ENCODE measurements at places on chromosomes 6 and 20.

DNA sequence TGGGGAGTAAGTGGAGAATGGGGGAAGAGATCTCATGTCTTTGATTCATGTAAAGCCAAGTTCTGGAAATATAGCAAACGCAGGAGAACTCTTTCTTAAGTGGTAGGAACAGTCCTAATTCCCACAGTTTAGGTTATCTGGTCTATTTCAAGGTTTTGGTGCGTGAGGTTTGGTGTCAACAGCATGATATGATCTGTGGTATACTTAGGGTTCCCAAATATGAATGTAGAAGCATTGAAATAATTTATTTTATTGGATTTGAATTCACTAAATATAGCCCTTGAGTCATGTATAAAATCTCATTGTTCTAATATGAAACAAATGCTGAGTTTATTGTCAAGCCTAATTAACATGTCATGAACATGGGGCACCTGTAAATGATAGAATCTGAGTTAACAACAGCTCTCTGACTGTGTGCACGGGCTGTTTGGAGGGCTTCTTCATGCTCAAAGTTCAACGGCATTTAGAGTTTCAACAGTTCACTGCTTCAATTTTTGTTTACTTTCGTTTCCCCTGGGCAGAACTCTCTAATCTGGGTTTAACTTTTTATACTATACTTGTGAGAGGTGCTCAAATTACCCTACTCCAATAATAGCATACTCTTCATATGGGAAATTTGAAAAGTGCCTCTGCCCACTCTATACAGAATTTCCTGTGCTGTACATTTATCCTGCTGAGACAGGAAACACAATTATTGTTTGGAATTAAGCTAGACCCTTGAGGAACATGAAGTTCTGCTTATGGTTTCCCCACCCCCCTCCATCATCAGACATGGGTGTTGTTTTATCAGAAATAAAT is 236.3 kb upstream of the ZNF217 start:
- DNase-seq = no peak

- no peak for DNase-seq
These were observed 11.9 kb downstream of the C6orf52 start for GRCh38 chr6:10682355-10682988.

DNA sequence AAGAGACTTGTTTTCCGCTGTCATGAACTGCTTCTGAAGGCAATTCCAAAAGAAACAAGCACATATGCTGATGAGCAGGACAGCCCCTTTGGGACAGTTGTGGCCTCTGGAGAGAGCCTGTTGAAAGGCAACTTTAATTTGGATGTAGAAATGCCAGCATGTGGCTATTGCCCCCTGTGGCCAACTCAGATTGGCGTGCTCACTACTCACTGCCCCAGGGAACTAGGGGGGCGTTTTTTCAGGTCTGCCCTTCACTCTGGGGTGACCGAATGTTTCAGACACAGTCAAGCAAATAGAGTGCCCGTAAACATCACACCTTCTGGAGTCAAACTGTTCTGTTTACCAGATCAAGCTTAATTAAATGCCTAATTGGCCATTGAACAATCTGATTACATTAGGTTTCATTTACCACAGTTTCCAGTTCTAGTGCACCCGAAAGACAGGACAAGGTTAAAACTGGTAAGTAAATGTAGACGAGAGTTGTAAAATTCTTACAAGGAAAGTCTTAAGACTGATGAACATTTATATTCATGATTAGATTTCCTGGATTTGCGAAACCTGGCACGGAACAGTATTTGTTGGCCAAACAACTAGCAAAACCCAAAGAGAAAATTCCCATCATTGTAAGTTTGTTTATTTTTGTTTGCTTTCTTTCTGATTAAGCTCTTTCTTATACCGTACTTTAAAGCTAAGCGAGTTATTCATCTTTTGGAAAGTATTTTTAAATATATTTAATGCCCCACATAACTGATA is 75.9 kb upstream of the SYNJ2 start:
- no peak for DNase-seq

DNA sequence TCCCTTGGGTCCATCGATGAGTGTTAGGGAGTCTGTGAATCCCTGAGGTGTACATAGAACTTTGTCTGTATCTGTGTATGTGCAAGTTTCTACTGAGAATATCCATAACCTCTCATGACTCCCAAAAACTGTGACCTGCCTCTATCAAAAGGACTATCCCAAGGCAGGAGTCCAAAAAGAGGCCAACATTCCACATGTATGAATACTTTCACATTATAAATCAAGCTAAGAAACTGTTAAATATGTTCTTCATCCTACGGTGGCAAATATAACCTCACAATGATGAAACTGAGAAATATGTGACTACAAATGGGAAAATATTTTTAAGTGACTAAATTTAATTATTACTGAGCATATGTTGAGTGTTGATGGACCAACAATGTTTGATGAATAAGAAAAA is 16.1 kb upstream of the STX11 start:
- DNase-seq = no peak

DNA sequence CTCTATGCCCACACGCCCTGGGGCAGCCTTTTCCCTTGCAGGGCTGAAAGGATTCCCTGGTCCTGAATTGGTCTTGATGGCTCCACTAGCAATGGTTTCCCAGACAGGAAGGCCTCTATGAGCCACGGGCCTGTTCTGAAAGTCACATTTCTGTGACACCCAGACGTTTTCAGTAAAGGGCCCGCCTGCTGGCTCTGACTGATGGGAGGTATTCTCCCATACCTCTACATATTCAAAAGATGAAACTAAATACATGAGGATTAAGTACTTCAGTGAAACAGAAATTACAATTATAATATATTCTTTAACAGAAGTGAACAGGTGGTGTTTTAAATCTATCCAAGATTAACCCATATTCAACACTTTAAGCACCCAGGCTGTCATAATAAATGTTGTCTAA is 629.8 kb downstream of the CDH26 start:
- DNase-seq = no peak

- no peak for DNase-seq
These were observed 307.6 kb downstream of the ALDH8A1 start for GRCh38 chr6:134642279-134642678.

DNA sequence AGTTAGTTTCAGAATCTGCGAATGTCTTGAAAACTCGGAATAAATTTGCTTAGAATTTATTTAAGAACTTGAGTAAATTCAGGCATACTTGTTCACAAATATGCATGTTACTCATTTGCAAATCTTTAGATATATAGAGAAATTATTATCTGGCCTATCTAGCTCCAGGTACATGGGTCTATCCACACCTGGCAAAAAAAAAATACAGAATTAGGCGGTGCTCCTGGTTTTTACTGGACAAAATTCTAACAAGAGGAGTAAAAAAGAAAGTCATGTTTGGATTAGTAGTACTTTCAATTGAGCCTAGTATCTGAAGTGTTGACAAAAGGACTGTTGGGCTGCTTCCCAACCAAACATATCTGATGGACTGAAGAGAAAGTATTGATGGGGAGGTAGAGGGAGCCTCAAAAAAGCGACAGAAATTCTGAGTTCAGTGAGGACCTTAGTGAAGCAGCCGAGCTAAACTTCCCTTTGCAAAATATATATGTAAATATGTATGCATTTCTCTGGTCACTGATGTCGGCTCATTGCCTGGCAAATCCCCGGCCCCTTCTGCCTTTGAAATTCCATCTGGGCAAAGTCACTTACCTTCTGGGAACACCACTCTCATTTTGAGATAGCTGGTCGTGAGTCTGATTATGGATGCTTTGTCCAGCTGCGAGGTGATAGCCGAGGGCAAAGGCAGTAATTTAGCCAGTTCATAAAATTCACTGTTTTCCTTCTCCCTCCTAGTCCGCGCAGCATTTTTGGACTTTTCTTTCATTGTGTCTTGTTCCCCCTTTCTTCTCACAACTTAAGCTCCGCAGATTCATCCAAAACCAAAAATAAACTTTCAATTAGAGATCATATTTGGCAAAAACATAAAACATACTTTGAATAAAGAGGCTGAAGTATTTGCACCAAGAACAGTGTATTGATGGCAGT is 1.8 kb downstream of the SIM1 start:
- no peak for DNase-seq

GRCh38 chr6:37317312-37318038 is 36.3 kb upstream of the RNF8 start:
- DNase-seq = no peak

DNA sequence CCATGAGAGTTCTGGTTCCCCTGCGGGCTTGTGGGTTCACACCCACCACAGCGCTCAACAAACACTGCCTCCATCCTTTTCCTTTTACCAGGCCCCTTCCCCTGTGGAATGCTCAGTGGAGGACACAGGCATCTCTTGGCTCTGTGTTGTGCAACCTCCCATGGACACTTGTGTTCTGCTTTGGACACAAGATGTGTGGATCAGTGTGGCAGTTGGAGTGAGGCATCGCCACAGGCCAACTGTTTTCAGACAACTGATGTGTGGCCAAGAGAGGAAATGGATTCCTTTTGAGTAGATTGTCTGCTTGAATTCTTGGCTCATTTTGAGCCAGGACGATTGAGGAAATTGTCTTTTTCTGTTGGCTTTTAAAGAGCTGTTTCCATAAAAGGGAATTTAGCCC is 26.8 kb downstream of the CST8 start:
- no peak for DNase-seq

GRCh38 chr6:66568271-66568670 is 861.2 kb upstream of the EYS start:
- no peak for DNase-seq

- DNase-seq = no peak
These were observed 313.0 kb upstream of the DEFB112 start for GRCh38 chr6:50362706-50363105.

- DNase-seq = no peak
These were observed 14.8 kb upstream of the MYL9 start for GRCh38 chr20:36526521-36527011.

GRCh38 chr6:90612313-90612680 is 25.4 kb upstream of the MAP3K7 start:
- no peak for DNase-seq

DNA sequence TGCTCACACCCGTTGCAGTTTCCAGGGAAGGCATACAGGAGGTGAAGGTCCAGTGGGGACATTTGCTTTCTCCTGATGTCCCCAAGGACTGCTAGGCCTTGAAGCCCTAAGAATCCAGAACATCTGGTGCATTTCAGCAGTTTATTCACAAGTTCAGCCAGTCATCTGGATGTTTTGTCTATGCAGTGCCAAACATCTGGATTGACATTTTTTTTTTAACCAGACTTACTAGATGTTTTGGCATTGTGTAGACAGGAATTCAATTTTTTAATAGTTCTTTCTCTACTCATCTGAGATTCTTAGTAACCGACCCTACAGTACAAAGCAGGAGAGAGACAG is 256.2 kb downstream of the CLIC5 start:
- DNase-seq = no peak

GRCh38 chr6:53159558-53159957 is 10.9 kb upstream of the GCM1 start:
- no peak for DNase-seq

GRCh38 chr6:2579241-2579761 is 171.4 kb downstream of the MYLK4 start:
- DNase-seq = no peak

DNA sequence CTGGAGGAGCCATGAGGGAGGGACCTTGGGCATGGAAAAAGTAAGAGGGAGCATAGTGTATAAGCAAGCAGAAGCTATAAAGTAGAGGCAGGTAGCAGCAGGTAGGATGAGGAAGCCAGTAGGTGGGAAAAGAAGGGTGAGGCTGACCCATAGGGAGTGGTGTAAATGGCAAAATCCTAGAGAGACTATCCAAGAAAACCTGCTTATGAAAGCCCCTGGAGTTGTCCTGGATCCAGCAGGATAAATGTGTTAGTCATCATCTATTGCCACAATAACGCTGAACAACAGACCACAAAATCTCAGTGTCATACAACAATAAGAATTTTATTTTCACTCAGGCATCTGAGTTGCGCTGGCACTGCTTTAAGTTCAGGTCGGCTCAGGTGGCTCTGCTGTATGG is 30.2 kb downstream of the CHD6 start:
- DNase-seq = no peak

DNA sequence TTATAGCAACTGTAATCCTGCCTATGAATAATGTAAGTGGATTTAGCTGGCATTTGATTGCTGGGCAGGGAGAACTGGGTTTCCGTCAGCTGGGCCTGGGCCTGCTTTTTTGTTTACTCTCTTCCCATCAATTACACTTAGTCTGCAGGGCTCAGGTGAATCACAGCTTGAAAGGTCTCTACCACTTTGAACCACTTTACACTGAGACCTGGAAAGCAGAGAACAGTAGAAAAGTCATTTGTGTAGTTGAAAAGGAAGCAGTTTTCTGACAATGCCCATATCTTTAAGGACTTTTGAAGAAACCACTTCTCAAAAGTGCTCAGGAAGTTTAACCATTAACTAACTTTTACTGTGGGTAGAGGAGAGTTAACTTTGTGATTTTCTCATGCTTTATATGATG is 315.4 kb upstream of the SASH1 start:
- no peak for DNase-seq

- DNase-seq = no peak
These were observed 3.3 kb downstream of the RMND1 start for GRCh38 chr6:151448623-151449022.

DNA sequence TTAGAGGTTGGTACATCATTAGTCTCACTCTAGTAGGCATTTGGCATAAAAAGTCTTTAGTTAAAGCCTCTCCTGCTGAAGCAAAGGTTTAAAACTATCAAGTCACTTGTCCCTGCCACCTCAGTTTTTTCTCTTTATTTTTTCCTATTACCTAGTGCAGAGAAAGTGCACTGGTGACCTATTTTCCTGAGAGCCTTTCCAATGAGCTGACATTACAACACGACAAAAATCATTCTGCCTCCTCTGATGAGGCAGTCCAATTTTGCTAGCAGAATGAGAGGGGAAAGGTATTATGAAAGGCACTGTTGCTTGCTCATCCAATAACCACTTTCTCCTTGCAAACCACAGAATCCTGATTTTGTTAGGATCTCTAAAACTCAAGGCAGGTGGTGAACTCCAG is 73.3 kb upstream of the SGK1 start:
- no peak for DNase-seq

DNA sequence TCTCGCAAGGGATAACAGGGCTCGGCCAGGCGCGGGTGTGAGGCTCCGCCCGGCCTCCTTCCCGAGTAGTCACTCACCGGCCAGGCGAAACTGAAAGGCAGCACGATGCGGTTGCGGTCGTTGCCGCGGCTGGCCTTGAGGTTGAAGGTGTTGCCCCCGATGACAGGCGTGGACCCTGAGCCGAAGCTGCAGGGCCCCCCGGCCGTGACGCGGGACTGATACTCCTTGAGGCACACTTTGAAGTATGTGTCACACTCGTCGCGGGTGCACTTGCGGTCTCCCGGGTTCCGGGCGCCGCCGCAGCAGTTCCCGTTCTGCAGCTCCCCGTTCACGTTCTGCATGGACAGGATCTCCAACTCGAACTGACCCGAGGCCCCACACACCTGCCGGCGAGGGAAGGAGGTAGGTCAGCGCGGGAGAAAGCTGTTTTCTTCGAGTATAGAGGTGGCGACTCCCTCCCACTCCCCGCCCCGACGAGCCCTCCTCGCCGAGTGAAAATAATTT is 1.1 kb downstream of the JAG1 start:
- DNase-seq = peak; percentile 54

- DNase-seq = no peak
These were observed 168.5 kb upstream of the AKAP12 start for GRCh38 chr6:151071295-151071694.
